Osteocyte (in vitro differentiated cells): ENCODE measurements at places on chromosomes 1 and 21. TPM values are rescaled to one million over a fixed set of nuclear protein-coding genes. Genes with fewer than 3 reads are reported as not detected.

Gene MARK1
- 1.2 and 1.8 TPM in 2 replicates for total RNA-seq

Gene LRRN2
- total RNA-seq = not detected in 2 replicates

Gene SH3GLB1
- 80.5 and 81.8 TPM in 2 replicates for total RNA-seq

GRCh38 chr21:41195311-41195710 is 27.4 kb downstream of the BACE2 start:
- no peak for DNase-seq

DNA sequence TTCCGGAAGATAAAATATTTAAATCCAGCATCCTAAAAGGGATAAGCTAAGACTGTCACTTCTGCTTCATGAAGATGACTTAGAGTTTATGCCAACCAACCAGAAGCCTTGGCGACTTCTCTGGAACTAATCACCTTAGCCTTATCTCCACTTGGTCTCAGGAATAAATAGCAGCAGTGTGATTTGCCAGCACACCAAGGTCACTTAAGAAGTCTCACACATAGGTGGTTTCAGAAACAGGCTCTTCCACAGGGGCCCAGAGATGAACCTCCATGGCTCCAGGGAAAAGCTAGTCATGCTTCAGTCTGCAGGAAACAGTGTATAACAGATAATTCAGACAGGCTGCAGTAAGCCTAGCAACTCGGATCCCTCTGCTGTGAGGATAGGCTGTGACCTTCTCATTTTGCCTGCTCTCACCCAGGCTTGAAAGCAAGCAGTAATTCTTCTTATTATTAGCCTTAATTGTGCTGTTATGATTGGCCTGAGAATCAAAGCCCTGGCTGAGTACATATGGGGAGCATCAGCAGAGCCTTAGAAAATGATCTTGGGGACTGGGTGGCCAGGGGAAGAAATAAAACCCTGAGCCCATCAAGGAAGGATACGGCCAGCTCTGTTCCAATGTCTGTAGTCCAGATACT is 84.7 kb downstream of the WLS start:
- no peak for DNase-seq

DNA sequence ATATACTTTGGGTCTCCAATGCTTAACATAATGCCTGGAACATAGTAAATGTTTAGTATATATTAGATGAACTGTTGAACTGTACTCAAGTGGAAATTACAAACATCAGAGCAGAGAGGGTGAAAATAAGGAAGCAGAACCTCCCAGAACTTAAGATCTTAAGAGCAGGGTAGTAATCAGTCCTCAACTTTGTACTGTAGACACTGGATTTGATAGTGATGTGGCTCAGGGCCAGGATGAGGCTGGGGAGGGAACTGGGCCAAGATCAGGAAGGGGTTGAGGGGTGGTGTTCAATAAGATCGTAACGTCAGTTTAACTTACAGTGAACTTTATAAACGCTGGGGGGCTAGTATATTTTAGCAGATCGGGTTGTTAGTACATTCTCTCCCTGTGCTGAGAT is 15.4 kb downstream of the MPZL1 start:
- DNase-seq = no peak

- DNase-seq = peak; percentile 59
Observed at GRCh38 chr1:230807029-230807428, 59.8 kb downstream of the CAPN9 start.
